ENCODE measurements at places on chromosomes 2 and 18. TPM values are rescaled to one million over a fixed set of nuclear protein-coding genes. Genes with fewer than 3 reads are reported as not detected.

GRCh38 chr2:18074476-18074875 lies 196.0 kb downstream of the KCNS3 start:
- DNase-seq, result no peak

DNA sequence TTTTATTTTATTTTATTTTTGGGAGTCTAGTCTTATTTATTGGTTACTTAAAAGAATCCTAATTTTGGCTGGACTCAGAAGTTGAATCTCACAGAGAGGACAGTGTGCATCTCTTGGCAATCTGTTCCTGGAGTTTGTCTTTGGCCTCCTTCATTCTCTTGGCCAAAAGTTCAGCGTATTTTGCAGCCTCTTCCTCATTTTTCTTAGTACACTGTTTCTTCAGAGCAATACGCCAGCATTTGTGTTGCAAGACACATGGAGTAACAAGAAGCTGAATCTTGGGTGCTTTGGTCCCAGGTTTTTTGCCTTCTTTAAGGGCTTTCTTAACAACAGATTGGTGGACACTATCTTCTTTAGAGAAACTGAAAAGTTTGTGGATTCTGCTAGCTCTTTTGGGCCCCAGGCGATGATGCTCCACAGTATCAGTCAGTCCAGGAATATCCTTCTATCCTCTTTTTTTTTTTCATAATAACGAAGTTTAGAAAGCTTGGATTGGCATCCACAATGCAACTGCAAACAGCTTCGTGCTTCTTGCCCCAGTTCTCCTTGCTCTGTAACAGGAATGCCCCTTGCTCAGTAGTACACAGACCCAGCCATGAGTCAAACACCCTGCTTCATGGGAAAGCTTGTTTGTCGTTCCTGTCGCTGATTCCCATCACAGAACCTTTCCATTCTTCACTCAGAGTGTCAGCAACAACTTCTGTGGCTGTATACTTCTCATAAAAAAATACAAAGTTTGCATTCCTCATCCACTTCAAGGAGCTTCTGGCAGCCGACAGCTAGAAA lies 34.8 kb upstream of the RFX8 start:
- no peak for DNase-seq

DNA sequence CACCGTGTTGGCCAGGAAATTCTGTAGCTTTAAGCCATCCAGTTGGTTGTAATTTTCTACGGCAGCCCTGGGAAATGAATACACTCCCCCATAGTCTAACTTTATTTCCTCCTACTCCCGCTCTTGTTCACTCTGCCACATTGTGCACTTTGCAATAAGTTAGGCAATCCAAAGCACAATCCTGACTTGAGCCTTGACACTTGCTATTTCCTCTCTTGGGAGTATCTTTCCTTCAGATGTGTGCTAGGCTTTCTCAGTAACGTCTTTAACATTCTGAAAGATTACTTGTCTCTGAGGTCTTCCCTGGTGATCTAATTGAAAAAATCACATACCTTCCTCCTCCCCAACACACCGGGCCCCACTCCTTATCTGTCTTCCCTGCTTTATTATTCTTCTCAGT lies 65.9 kb upstream of the RAB27B start:
- DNase-seq, result no peak

DNA sequence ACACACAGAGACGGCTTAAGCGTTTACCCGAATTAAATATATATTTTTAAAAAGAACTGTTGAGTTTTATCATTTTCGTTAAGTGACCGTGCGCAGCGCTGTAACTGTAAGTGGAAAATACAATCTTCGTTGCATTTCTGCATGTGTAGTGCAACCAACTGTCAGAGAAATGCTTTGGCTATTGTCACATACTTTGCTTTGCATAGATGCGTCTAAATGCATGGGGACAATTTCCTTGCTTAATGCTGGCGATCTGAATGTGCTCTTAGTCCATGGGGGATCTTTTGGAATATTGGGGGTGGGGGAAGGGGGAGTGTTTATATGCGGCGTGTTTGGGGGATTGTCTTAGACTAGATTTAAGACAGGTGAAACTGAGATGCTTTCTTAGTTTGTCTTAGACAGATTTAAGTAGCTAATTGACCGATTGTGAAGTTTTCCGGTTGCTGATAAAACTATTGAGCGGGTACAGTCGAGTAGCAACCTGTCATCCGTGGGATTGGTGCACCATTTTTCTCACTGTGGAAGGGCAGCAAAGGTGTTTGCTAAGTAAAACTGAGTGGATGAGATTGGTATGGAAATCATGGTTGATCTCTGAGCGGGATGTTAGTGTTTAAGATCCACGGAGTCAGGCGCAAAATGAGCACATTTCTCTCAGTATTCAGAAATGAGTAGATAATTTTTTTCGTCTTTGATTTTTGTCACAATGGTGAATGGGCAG lies 476 bp downstream of the VSNL1 start:
- no peak for DNase-seq

DNA sequence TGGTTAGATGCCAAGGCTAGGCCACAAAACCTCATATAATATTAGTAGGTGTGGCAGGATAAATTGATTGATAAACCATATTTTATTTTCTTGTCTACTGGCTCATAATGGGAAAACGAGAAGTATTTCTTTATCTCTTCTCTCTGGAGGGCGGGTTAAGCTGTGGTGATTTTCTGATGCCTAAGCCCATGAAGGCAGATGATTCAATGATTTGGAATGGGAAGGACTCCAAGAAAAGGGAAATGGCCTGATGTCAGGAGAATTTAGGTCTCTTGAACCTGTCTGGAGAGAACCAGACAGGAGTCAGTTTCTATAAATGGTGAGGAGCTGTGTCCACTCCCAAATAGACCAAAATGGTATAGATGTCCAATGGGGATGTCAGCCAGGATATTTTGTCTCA lies 18.7 kb upstream of the MAP4K3 start:
- DNase-seq, result no peak

- DNase-seq, result no peak
These were observed 70.9 kb downstream of the PTRHD1 start for GRCh38 chr2:24722141-24722790.

- DNase-seq, result no peak
These were observed 6.0 kb downstream of the IGFBP5 start for GRCh38 chr2:216689397-216689796.

DNA sequence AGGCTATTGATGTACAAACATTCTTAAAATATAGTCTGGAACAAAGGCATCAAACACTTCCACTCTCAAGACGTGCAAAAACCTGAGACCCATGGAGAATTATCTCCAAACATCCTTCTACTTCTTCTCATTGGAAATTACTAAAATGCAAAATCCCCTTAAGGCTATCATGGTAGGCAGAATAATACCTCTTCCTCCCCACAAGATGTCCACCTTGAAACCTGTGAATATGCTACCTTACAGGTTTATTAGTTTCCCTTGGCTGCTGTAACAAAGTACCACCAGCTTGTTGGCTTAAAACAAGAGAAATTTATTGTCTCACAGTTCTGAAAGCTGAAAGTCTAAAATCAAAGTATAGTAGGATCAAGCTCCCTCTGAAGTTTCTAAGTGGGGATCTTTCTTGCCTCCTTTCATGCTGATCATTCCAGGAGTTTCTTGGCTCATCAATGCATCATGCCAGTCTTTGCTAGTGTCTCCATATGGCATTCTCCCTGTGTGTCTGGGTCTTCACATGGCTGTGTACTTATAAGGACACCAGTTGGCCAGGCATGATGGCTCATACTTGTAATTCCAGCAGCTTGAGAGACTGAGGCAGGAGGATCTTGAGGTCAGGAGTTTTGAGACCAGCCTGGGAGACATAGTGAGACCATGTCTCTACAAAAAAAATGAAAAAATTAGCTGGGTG lies 163.7 kb upstream of the NCK2 start:
- DNase-seq, result no peak

DNA sequence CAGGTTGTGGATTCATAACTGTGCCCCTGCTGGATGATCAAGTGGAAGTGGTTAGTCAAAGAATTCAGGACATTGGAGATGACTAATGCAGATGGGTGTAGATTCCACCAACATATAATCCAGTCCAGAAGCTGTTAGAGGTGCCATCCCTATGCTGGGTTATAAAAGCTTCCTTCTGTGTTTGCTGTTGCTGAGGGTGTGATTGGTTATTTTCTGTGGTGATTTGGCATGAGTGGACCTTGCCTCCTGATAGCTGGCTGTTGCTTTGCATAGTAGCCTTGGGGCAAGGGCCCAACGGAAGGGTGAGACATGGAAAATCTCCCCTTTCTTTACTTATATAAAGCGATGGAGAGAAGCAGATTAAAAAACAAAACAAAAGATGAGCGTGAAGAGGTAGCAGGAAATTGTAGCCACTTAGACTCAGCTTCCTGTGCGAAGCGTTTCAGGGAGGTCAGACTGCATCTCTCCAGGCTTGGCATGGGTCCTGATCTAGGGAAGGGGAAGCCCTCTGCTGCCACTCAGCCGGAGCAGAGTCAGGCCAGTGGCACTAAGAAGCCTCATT lies 190.4 kb downstream of the FMNL2 start:
- DNase-seq, result no peak

GRCh38 chr18:7945882-7946281 lies 378.8 kb downstream of the PTPRM start:
- DNase-seq, result no peak

DNA sequence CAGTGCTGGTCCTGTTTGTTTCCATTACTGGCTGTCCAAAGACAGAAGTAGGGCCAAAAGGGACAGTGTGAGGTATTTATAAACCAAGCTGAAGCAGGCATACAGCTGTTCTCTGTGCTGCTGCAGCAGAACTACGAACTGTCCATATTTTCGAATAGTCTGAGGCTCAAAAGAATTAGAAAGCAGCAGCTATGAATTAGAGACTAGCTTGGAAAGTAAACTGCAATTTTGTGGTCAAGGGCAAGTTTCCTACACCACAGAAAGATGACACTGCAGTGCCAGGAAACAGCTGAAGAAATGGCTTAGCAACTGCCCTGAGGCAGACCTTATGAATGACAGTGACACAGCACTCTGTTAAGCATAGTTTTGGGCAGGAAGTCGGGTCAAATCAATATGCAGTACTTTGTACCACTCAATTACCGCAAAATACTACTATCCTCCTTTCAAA lies 125.3 kb downstream of the TMEM131 start:
- peak; percentile 76 for DNase-seq

- DNase-seq, result no peak
These were observed 15.3 kb upstream of the PRLH start for GRCh38 chr2:237551071-237551574.

DNA sequence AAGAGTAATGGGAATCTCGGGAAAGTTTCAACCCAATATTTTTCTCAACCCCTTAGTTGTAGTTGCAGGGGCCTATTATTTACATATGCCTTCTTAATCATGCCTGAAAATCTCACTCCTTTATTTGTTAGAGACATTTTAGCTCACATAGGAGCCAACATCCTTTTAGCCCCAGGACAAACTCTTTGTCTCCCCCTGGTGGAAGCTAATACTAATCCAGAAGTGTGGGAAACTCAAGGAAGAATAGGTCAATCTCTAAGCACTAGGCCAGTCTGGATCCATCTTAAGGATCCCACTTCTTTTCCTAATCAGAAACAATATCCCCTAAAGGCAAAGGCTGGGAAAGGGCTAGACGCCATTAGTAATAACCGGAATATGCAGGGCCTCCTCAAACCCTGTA lies 550.9 kb upstream of the PKDCC start:
- DNase-seq, result no peak

DNA sequence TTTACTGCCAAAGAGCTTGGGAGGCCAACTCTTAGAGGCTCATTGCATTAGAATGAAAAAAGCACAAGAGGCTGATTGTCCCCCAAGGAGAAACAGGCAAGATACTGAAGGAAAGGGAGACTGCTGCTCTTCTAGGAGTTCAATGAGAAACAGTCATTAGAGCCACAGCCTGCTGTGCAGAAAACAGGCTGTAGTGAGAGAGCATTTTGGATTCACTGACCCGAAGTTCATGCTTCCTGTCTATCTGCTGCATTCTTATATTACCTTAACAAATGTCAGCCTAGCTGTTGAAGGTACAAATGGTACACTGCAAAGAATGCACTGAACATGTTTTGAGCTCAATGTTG lies 423.3 kb downstream of the SETBP1 start:
- no peak for DNase-seq

GRCh38 chr2:216012133-216012829 lies 1.1 kb downstream of the MREG start:
- no peak for DNase-seq

GRCh38 chr2:46381871-46382270 lies 84.7 kb downstream of the EPAS1 start:
- DNase-seq, result no peak

GRCh38 chr2:8669157-8669817 lies 12.6 kb upstream of the ID2 start:
- no peak for DNase-seq

- DNase-seq, result peak; percentile 37
These were observed 116.8 kb upstream of the EPC2 start for GRCh38 chr2:148527488-148528340.

- no peak for DNase-seq
These were observed 58.2 kb downstream of the PLEKHM3 start for GRCh38 chr2:207967121-207967520.

DNA sequence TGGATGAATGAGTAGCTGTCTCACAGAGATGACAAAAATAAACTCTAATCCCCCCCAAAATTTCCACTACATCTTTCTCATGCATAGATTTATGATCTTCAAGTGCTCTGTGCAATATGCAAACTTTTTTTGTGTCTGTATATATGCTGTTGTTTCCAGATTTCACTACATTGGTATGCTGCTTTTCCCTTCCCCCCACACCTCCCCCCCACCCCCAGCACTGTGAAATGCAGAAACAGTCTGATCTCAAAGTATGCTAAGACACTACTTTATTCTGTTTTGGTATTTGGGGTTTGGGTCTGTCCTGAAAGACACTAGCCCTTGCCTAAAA lies 524 bp upstream of the KLHL14 start:
- no peak for DNase-seq

GRCh38 chr18:37432436-37433195 lies 133.0 kb downstream of the CELF4 start:
- DNase-seq, result no peak

DNA sequence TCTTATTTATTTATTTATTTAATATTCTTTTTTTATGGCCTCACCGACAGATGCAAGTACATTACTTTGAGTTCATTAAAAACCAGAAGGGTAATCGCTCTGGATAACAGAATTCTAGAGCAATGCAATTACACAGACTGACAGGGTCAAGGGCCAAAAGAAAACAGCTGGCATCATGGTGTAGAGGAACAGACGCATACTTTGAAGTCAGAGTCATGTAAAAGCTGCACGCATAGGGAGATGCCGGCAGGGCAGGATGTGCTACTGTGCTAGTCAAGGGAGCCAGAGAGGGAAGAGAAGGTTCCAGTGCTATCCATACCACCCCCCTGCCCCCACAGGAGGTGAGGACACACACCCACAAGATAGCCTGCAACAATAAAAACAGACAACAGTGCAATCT lies 115.2 kb upstream of the TFCP2L1 start:
- DNase-seq, result no peak

Gene CD226
- 19.4 TPM for total RNA-seq

Gene DBI
- 133 TPM for total RNA-seq

Gene MYO5B
- total RNA-seq, result 0.02 TPM

Gene CYTIP
- 599 TPM for total RNA-seq

Gene CRACDL
- total RNA-seq, result 0.14 TPM

Gene ARL6IP6
- total RNA-seq, result 17.2 TPM

Gene GKN1
- not detected for total RNA-seq

Gene PSTPIP2
- total RNA-seq, result 14.3 TPM

Gene CAVIN2
- not detected for total RNA-seq

Gene NCKAP5
- total RNA-seq, result not detected

Gene GLI2
- total RNA-seq, result not detected

Gene UGT1A8
- not detected for total RNA-seq

Gene ADAM23
- 0.42 TPM for total RNA-seq
